ENCODE measurements at places on chromosomes 7 and 10.

- DNase-seq: no peak
Observed at GRCh38 chr10:4684434-4684833, 141.6 kb upstream of the AKR1E2 start.

DNA sequence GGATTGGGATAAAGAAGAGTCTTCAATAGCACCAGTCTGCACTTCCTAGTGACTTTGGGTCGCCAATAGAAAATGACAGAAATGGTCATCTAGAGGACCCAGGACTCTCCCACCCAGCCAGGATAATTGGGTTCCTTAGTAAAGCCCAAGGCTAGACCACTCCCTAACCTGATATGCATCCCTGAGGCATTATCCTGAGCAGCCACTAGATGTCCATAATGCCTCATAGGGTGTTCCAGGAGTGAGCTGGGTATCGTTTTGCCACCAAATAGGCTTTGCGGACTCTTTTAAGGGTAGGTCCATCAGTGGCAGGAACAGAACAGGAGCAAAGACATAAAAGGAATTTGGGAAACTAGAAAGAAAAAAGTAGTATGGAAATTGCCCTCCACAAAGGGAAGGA, 4.5 kb upstream of the LRRC4 start:
- DNase-seq: no peak

DNA sequence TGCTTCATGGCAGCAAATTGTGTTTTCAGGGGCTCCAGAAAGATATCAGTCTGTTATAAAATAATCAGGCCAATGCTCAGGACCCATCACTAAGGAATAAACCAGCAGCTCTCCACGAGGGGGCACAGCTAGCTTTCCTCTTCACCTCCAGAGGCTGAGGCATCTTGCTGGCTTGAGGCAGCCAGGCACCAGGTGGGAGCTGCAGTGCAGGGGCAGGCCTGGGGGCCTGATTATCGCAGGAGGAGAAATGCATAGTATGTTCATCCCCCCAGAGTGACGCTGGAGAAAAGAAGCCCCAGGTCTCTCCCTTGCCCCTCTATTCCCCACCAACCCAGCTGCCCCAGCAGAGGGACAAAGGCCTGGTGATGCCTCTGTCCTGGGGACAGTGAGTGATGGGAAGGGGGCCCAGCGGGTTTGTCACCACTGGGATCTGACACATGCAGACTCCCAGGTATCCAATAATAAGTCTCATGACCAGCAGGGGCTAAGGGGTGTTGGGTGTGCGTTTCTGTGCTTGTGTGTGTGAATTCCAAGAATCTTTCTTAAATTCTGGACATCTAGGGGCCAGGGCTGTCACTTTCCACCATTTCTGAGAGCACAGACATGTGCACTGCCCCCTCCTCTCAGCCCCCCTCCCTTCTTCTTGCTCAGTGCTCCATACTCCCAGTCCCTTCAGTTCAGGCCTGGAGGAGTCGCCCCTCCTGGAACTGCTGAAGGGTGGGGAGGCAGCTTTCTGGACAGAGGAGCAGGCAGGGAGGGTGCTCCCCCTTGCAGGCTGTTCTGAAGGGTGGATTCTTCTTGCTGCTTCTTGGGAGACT, 128.1 kb upstream of the FAM20C start:
- DNase-seq: peak; percentile 23

GRCh38 chr7:17181482-17181881, 117.0 kb upstream of the AHR start:
- DNase-seq: no peak

DNA sequence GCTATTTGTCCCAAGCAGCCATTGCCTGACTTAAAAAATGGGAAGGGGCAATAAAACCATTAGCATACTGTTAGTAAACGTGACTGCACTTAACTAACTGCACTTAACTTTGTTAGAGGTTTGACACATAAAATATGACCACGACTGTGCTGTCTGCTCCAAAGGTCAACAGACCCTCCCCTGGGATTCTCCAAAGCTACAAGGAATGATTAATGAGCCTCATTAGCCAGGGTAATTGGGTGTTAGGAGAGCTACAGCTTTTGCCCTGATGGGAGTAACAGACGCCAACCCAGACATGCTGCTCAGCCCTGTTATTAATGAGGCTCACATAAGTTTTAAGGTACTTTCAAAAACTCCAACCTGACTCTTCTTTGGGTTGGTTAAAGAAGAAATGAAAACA, 129.4 kb upstream of the PLPP4 start:
- no peak for DNase-seq

DNA sequence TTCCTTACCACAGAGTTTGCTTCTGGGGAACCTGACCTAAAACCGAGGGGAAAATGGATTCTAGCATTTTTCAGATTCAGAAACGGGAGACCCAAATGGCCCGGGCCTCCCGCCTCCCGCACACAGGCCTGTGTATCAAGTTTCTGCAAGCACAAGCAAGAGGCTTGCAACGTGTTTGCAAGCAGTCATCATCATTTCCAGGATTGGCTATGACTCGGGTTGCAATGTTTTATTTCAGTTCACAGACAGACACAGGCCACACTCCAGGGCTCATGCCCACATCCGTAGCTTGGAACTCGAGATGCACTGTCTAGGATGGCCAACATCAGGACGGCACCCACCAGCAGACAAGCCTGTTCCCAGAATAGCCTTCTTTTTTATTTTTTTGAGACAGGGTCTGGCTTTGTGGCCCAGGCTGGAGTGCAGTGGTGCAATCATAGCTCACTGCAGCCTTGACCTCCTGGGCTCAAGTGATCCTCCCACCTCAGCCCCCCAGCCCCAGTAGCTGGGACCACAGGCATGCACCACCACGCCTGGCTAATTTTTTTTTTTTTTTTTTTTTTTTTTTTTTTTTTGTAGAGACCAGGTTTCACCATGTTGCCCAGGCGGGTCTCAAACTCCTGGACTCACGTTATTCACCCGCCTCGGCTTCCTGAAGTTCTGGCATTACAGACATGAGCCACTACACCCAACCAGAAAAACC, 68.1 kb upstream of the FOXK1 start:
- DNase-seq: peak; percentile 62

- no peak for DNase-seq
Observed at GRCh38 chr10:31035266-31035798, 3.7 kb upstream of the ZNF438 start.

- DNase-seq: no peak
Observed at GRCh38 chr7:149790146-149790548, 16.8 kb upstream of the ZNF467 start.

DNA sequence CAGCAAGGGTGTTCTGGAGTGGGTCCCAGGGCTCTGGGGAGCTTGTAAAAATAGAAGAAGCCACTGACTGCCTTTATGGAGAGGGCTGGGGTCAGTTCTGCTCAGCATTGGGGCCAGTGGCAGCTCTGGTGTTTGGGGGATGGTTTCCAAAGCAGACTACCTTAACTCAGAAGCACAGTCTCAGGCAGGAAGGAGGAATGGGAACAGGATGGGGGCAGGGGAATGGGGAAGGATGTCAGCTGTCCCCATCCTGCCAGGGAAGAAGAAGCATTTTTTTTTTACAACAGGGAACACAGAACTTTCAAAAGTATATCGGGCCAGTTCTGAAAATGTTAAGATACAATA, 28.8 kb downstream of the TSPAN15 start:
- DNase-seq: no peak

DNA sequence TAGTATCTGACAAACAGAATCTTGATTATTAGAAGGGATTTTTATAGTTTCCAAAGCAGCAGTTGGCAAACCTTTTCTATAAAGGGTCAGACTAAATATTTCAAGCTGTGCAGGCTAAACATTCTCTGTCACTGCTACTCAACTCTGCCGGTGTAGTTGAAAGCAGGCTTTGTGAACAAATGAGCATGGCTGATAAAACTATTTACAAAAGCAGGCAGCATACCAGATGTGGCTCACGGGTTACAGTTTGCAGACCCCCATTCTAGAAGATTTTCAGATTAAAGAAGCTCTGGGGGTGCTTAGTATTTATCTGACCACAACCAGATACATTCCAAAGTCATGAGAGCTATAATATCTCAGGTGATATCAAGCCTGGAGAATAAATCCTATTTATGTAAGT, 1017.5 kb downstream of the SORCS1 start:
- no peak for DNase-seq

- no peak for DNase-seq
Observed at GRCh38 chr10:26857991-26858706, 2.6 kb downstream of the ABI1 start.

GRCh38 chr10:113612154-113612553, 51.7 kb downstream of the NRAP start:
- no peak for DNase-seq

DNA sequence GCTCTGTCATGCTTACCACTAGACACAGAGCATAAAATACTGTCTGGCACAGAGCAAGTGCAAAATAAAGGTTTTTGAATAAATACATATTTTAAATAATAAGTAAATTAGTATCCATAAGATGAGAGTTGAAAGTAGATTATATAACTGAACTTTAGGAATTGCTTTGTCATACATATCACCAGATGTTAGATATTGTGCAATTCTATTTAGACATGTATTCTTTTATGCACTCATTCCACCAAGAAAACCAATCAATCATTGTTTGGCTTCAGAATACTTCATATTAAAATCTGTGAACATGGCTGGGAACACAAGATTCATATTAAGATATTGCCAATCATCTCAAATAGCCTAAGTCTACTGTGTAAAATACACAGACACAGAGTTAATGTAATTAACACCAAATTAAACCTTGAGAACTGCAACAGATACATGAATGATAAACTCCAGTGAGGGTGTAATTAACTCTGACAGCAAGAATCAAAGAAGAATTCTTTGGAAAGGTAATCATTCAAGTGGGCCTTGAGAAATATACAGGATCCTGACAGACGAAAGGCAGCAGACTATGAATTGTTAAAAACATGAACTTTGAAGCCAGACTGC, 201.0 kb upstream of the PTN start:
- no peak for DNase-seq

GRCh38 chr10:115710136-115710535, 562.9 kb downstream of the GFRA1 start:
- DNase-seq: no peak

- no peak for DNase-seq
Observed at GRCh38 chr10:89921403-89921802, 220.0 kb downstream of the KIF20B start.

- DNase-seq: no peak
Observed at GRCh38 chr7:124720195-124720594, 45.4 kb downstream of the GPR37 start.

- peak; percentile 83 for DNase-seq
Observed at GRCh38 chr10:113059371-113059780, 109.3 kb downstream of the TCF7L2 start.

DNA sequence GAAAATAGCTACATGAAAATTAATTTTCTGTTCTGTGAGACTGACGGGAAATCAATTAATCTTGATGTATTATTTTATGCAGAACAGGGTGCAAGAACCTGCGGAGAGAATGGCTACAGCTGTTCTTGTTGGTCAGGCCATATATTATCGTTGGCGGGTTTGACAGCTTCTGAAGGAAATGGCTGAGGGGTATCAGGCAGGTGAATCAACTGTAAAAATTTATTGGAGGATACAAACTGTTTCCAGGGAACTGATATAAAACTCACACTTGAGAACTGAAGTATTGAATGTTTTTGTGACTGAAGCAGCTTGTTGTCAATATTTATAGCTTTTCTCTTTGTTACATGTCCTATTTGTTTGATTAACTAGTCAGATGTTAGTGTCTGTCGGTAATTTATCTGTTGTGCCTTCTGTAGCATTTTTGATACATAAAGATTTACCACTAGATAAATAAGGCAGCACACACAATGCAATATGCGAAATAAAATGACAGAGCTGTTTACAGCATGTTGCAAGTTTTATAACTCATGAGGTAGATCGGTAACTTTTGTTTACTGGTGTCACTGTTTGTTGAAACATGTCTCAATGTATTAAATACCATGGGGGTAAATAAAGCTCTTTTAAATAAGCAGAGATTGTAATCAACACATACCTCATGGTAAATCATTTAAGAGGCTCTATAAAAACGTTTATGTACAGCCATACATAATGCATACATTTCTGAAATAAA, 308.2 kb downstream of the LRMDA start:
- no peak for DNase-seq

DNA sequence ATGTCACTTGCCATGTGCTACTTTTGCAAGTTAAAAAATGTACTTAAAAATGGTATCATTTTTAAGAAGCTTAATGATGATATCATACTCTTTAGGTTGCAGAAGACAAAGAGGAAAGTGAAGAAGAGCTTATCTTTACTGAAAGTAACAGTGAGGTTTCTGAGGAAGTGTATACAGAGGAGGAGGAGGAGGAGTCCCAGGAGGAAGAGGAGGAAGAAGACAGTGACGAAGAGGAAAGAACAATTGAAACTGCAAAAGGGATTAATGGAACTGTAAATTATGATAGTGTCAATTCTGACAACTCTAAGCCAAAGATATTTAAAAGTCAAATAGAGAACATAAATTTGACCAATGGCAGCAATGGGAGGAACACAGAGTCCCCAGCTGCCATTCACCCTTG, 6.1 kb downstream of the LMOD2 start:
- DNase-seq: no peak

- no peak for DNase-seq
Observed at GRCh38 chr10:78220781-78221180, 187.1 kb downstream of the RPS24 start.

GRCh38 chr7:19352305-19352695, 207.1 kb upstream of the FERD3L start:
- no peak for DNase-seq

DNA sequence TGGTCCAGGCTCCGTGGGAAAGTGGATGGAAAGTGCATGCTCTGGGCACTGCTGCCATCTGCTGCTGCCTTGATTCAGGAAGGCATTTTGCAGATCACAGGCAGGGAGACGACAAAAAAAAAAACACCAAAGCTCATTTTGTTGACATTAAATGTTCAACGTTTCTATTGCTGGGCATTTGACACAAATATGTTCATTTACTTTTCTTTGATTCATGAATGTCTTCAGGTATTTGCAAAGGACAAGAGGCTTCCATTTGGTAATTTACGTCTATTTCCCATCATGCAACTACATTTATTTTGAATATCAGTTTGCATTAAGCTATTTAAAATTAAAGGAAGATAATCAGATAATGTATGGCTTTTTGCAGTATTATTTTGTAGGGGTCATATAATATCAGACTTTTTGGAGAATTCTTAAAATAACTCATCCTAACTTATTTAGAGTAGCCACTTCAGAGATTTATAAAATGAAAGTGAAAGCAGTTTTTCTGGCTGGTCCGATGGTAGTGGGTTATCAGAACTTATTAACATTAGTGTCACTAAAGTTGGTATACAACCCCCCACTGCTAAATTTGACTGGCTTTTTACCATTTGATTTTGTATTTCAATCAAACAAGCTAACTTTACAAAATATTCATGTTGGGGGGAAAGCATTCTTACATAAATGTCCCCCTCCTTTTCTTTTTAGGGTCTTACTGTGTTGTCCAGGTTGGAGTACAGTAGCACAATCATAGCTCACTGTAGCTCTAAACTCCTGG, 65.3 kb downstream of the PDIA4 start:
- DNase-seq: no peak

DNA sequence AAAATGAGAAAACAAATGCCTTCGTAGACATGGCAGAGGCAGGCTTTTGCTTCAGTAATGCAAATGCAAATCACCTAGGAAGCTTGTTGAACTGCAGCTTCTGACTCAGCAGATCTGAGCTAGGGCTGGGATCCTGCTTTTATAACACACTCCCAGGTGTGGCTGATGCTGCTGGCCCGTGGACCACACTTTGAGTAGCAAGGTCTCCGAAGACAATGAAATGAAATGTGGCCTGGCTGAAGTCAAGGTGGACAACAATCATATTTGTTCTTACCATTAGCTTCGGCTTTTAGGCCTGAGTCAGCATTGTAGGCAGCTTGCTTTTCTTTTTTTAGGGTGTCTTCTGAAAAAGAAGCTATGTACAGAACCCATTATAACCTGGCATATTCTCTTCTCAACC, 26.3 kb downstream of the COL17A1 start:
- no peak for DNase-seq
